ENCODE measurements at places on chromosomes 4 and X. TPM values are rescaled to one million over a fixed set of nuclear protein-coding genes. Genes with fewer than 3 reads are reported as not detected.

- DNase-seq, result no peak
Measured at GRCh38 chr4:37475087-37475486, 211.1 kb downstream of the RELL1 start.

DNA sequence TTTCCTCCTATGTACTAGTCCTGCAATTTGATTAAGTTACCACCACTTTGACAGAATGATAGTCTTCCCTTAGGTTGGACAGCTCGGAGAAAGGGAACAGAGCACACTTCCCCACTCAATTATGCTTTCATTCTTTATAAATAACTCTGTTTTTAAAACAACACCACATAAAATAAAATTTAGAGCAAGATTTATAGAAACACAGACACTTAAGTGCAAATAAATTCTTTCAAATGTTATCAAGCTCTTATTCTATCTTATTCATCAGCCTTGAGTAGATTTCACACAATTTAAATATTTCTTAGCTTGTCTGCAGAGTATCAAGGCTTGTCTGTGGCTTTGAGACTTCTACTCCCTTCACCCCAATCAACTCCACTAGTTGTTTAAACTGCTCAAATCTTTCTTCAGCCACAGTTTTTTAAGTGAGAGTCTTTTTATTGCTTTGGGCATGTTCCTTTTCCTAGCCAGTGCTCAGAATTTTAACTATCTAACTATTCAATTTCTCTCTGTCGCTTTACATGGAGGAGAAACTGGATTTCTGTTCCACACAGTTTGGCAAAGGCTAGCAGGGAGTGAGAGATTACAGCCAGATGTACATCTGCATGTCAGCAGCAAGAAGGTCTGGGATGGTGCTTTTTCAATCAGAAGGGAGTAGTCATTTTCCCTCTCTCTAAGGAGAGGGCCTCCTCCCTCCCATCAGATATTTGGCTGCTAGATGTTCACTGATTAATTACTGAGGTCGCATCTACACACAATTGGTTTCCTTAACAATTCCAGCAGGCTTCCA lies 53.1 kb upstream of the PLAC1 start:
- DNase-seq, result no peak

DNA sequence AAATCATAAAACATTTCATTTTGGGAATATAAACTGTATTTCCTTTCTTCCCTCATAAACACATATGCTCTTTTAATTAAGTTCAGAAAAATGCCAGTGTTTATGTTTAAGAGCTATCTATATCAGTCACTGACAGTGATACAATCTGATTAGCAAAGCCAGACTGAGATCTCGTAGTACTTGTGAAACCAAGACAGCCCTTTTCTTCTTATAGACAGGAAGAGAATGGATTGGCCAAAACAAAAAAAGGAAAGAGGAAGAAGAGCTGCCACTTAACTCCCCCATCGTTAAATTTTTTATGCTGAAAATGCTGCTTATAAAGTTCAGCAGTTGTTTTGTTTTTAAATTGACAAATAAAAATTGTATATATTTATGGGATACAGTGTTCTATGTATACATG lies 87.4 kb downstream of the PLAC1 start:
- DNase-seq, result no peak

- DNase-seq, result no peak
Measured at GRCh38 chrX:68748030-68748429, 80.8 kb upstream of the EFNB1 start.

- no peak for DNase-seq
Measured at GRCh38 chr4:161160718-161161117, 1003.1 kb downstream of the FSTL5 start.

DNA sequence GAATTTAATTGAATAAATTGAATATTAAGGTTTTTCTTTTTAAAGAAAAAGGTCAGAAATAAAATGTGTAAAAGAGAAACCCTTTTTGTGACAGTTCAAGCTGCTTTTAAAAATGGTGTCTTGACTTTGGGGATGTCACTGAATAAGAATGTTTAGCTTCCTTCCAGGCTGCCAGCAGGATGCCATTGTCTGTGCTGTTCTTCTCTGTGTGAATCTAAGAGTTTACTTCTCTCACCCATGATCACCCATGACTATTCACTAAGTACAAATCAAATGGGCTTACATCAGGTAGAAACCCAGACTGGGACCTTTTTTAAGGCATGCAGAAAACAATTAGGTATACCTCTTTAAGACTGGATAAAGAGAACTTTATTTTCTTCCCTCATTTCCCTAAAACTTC lies 115.3 kb downstream of the DACH2 start:
- DNase-seq, result no peak

- DNase-seq, result no peak
Measured at GRCh38 chrX:70826715-70827114, 81.8 kb downstream of the TEX11 start.

DNA sequence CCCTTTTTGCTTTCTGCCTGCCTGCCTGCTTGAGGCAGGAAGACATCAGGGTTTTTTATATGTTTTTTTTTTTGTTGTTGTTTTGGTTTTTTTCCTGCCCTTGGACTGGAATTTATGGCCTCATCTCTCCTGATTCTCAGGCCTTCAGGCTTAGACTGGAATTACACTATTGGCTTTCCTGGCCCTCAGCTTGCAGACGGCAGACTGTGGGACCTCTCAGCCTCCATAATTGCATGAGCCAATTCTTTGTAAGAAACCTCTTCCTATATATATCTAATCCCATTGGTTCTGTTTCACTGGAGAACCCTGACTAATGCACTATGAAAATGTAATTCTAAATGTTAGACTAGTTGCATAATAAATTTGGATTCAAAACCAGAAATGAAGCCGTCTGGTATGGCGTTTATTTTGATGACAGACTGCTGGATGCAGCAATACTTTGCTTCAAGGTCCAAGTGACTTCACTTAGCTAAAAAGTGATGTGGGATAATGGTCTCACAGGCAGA lies 59.0 kb downstream of the SEL1L3 start:
- DNase-seq, result no peak

The AASDH gene
- 26.7 TPM for polyA plus RNA-seq

The TCEAL3 gene
- polyA plus RNA-seq, result 37.1 TPM

The TSPAN6 gene
- polyA plus RNA-seq, result 186 TPM

The CITED1 gene
- 16.9 TPM for polyA plus RNA-seq

The CTAG2 gene
- not detected for polyA plus RNA-seq

The GPR143 gene
- polyA plus RNA-seq, result 11.9 TPM

Data from renal cortex interstitium (tissue), 15 donors.